ENCODE measurements at places on chromosomes 1 and 21.
A peak's percentile ranks its signal among the peaks of the same experiment; 100 is the strongest.

DNA sequence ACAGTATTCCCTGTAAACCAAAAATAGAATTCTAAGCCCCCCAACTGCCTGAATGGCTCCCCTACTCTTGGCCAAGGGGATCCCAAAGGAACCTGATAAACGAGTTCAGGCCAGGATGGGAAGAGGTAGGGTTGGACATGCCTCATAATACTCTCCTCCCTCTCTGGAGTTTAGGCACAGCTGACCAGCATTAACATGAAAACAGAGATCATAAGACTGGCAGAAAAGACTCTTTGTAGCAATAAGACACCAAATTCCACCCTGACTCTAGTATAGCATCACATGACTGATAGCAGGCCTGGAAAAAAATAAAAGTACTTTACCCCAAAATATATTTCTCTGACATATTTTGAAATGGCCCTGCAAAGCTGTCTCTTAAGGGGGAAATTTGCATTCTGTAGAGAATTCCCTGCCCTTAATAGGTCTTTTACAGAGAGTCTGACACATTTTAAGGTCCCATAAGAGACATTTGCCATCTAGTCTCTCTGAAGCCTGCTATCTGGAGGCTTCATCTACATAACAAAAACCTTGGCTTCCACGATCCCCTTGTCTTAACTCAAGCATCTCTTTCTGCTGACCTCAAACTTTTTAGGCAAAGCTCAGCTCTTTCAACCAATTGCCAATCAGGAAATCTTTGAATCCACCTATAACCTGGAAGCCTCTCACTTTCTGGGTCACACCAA lies 55.9 kb downstream of the SIK1 start:
- DNase-seq, result no peak

GRCh38 chr1:25620701-25621350 lies 4.2 kb downstream of the MAN1C1 start:
- DNase-seq, result no peak

DNA sequence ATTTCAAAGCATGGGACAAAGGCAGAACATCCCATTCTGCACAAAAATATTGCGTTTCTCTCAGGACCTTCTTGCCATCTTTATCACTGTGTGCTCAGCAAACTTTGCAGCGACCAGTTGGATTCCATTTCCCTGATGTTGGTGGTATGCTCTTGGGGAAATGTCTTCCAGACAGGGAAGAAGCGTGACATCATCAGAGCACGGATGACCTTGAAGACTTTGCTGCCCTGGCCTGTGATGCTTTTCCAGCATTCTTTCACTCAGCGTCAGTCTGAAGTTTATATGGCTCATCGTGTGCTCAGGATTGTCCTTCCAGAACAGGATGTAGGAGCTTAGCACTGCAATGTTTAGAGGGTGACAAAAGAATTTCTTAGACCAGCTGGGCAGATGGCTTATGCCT lies 131.4 kb upstream of the F3 start:
- no peak for DNase-seq

DNA sequence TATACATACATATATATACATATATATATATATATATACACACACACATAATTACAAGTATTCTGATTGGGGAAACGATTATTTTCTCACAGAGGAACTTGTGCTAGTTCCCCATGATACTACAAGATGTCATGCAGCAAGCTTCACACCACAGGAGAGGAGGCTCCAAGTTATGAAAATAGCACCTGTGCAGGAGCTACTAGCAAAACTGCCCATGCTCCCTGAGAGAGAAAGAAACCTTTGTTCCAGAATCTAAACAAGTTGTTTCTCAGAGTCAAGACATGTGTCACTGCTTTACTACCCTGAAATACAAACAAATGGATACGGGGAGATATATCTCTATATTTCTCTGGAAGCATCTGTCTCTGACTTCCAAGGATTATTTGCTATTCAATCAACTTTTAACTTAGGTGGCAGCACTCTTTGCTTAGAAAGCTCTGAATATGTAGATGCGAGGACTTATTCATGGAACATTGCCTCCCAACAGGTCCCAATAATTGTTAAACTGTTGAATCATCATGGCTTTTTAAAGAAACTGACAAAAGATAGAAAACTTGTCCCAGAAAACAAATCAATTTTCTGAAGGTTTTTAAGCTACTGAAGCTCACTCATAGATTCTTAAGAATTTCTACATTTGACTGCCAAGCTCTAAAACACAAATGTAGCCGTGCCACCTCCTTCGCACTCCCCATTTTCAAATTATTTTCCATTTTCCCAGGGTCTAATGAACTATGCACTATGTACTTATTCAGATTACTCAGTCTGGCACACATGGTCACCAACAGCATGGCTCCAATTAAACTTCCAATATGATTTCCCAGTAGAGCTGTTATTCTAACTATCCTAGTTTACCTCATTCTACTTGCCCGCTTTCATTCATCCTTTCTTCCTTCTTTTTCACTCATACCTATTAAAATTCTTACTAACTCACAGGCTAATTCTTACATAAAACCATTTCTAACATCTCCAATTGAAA lies 929.1 kb downstream of the LTN1 start:
- no peak for DNase-seq

GRCh38 chr1:226287587-226287986 lies 21.4 kb downstream of the LIN9 start:
- no peak for DNase-seq

- DNase-seq, result peak; percentile 74
These were observed 810 bp downstream of the SLC19A1 start for GRCh38 chr21:45541221-45542039.

DNA sequence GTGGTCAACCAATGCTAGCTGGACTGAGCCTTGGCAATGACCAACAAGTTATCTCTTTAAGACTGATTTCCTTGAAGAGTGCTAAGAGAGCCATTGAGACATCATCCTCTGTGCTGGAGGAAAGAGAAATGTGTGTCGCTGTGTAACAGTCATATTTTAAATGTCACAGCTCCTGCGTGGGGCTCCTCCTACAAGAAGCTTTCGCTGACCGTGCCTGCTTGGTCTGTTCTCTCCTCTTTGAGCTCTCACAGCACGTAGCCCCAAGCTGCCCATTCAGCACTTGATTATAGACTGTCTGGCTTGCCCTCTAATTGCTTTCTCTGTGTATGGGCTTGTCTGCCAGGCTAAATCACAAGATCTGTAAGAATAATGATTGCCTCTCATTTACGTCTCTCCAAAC lies 221.3 kb downstream of the FOXD2 start:
- no peak for DNase-seq

DNA sequence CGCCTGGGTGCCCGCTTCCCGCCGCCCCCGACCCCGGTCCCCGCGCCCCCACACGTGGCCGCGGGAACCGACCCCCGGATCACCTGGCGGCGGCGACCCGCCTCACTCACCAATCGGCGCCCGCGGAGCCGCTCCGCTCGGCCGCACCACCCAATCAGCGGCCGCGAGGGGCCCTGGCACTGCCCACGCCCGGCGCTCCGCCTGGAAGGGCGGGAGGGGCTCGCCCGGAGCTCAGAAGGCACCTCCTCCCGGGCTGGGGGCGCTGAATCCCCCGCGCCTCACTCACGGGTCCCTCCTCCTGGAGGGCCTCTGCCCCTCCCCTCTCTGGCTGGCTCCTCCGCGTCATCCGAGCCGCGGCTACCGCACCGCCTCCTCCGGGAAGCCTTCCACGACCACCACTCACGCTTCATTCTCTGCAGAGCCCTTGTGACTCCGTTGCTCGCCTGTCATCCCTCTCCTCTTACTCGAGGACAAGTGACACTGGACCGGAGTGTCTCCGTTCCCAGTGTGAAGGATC lies 374 bp downstream of the SH2D5 start:
- DNase-seq, result peak; percentile 51

DNA sequence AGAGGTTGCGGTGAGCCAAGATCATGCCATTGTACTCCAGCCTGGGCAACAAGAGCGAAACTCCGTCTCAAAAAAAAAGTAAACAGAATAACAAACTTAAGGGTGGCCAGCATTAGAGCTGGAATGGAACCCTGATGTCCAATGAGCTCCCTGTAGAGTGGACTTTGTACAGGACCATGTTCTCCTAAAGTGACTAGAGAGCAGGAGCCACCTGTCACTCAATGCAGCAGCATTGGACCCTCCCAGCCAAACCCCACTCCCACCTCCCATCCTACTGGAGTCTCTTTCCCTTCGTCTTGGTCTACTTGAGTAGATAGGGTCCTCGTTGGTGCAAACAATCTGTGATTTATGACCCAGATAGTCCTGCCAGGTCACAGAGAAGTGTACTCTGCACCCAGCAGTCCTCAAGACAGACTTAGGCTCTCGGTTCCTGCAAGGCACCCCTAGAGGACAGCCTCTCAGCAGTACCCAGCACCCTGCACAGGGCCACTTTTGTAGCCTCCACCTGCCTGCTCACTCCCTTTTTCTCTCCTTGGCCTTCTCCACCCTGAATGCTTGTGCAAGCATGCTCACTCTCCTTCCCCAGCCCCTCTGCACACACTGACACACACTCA lies 69.2 kb upstream of the ZNF281 start:
- no peak for DNase-seq

DNA sequence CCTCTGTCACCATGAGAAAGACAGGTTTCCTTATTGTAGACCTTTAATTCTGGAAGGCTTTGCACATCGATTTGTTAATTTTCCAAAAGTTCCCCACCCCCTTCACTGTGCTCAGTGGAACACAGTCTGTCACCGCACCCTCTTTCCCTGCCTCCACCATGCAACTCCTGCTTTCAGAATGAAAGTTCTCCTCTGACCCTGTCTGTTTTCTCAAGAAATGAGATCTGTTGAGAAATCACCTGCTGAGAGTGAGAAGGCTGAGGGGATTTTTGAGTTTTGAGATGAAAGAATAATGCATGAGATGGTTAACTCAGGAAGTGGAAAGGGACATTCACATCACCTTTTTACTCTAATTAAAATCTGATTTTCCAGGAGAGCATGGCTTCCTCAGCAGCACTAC lies 99.6 kb downstream of the CYYR1 start:
- no peak for DNase-seq

DNA sequence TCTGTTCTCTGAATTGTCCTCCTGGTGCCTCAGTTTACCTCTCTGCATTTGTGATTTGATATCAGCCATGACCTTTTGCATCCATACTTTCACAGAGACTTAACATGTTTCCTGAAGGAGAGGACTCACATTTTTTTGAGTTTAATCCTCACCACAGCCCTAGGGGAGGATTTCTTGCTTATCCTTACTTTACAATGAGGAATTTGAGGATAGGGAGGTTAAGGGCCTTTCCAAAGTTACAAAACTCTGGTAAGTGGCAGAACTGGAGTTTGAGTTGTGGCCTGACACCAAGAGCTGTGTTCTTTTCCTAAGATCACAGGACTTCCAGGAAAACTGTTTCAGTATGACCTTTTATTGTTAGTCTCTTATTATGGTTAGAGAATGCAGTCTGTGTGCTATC lies 34.2 kb downstream of the TNFRSF8 start:
- DNase-seq, result no peak

DNA sequence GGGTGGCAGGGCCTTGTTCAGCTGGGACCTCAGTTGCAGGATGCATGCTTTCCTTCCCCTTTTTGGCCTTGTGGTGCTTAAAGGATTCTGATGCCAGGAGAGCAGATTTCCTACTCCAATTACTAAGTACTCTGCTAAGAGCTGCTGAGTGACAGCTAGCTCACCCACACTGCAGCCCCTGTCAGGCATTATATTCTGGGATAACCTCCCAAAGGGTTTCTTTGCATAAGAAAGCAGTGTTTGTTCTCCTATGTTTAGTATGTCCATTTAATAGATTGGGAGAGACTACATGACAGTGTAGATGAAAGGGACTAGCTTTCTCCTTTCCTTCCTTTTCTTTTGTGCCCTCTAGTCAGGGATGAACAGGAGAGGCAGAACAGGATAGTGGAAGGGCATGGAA lies 100.7 kb downstream of the FAM78B start:
- no peak for DNase-seq

GRCh38 chr1:157496121-157496526 lies 56.2 kb downstream of the FCRL5 start:
- no peak for DNase-seq

DNA sequence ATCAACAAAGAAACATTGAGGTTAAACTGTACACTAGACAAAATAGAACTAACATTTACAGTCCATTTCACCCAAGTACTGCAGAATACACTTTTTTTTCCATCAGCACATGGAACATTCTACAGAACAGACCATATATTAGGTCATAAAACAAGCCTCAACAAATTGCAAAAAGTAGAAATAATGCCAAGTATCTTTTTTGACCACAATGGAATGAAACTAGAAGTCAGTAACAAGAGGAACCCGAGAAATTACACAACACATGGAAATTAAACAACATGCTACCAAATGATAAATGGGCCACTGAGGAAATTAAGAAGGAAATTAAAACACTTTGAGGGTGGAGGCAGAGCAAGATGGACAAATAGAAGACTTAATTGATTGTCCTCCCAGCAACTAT lies 8.4 kb upstream of the C1orf185 start:
- DNase-seq, result no peak

DNA sequence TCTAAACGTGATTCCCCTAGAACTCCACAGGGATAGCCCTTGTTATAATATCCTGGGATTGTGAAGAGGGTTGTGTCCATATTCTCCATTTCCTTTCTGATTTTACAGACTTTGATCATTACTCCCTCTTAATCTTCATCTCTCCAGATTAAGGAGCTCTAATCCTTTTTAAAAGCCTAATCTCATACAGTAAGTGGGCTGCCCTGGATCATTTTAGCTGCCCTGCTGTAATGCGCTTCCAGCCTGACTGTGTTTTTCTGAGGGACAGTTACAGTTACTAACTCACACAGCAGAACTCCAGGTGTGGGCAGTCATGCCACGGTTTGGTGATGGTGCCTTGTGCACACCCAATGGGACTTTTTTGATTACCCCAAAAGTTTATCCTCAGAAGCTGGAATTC lies 33.5 kb downstream of the PROX1 start:
- DNase-seq, result no peak

DNA sequence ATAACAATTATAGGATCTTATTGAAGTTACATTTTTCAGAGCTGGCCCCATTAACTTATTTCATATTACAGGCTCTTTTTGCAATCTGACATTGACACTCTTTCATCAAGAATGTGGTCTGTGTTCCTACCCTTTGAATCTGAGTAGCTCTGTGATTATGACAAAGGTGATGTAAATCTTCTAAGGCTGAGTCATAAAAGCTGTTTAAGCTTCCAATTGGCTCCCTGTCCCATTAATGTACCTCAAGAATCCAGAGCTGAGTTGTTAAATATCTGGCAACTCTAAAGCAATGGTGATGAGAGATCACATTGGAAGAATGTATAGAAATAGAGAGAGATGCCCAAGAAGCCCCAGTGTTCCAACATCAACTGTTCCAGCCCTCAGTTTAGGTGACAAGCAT lies 178.5 kb upstream of the DEPDC1 start:
- DNase-seq, result no peak

GRCh38 chr21:22885079-22885478 lies 1886.9 kb downstream of the NCAM2 start:
- no peak for DNase-seq

DNA sequence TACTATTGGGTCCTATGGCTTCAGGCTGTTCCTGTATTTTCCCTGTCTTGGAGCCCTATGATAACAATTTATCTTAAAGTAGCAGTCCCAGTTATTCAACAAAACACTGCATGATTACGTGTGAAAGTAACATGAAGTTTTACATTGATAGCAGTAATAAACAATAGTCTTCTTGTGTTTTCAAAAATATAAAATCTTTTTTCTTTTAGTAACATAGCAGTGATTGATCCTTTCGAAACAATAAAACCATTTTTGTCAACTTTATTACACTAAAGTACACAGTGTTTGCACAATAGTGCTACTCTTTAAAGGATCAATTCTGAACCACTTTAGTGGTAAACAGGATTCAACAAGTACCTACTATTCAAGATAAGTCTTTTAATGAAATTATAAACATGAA lies 90.6 kb downstream of the GPATCH2 start:
- DNase-seq, result no peak
